Muscle of arm (tissue), 14 donors: ENCODE measurements at places on chromosomes 12 and 14.

- no peak for DNase-seq
These were observed 33.0 kb downstream of the BTBD7 start for GRCh38 chr14:93299866-93300265.

DNA sequence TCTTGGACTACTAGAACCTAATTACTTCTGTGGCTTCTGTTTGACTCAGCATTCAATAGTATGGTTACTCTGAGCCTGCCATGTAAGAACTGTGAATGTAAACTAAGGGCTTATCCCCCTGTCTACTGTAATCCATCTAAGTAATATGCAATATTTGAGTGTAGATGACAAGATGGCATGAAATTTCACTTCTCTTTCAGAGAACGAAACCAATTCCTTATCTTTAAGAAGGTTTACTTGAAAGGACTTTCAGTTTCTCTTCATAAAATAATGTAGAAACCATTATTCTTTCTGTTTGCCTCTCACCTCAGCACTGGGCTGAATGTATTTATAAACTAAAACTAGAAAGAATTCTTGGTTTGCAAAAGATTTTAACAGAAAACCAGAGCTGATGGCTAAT lies 60.4 kb upstream of the ARID2 start:
- no peak for DNase-seq

GRCh38 chr12:120836114-120836684 lies 68.0 kb downstream of the SPPL3 start:
- no peak for DNase-seq

GRCh38 chr12:12425616-12426015 lies 68.7 kb downstream of the BORCS5 start:
- DNase-seq = no peak

- no peak for DNase-seq
These were observed 8.0 kb upstream of the BHLHE41 start for GRCh38 chr12:26132866-26133265.

DNA sequence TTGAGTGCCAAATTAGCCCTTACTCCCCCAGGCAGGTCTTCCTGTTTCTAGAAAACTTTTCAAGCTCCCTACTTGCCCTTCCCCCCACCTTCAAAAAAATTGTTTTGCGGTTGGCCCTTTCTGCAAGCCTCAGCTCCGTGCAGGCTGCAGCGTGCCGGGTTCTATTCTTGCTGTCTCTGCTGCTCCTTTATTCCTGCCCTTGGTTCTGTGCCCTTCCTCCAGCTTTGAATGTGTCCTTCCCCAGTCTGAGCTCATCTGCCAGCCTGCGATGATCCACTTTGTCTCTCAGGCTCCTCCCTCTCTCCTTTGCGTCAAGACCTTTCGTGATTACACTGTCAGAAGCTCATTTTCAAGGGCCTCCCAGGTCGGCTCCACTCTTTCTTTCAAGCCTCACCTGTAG lies 98.6 kb downstream of the IRF2BPL start:
- DNase-seq = no peak

DNA sequence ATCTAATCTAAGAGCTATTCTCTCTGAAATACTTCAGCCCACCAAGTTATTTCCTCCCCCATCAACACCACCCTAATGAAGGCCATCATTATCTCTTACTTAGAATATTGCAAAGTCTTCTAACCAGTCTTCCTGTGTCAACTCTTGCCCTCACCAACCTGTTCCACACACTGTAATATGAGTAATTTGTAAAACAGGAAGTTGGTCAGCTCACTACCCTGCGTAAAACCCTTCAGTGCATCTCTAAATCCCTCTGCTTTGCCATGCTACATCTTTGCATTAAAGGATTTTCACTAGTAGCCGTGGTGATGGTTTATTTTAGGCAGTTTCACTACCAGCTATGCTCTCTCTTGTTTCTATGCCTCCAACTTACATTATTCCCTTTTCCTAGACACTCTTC lies 70.0 kb downstream of the KIF21A start:
- DNase-seq = no peak

- no peak for DNase-seq
These were observed 26.5 kb upstream of the STRAP start for GRCh38 chr12:15855646-15856045.

- no peak for DNase-seq
These were observed 116.6 kb downstream of the SLC35F4 start for GRCh38 chr14:57749267-57749666.

- peak; percentile 53 for DNase-seq
These were observed 79.8 kb downstream of the CCDC88C start for GRCh38 chr14:91337699-91338335.

DNA sequence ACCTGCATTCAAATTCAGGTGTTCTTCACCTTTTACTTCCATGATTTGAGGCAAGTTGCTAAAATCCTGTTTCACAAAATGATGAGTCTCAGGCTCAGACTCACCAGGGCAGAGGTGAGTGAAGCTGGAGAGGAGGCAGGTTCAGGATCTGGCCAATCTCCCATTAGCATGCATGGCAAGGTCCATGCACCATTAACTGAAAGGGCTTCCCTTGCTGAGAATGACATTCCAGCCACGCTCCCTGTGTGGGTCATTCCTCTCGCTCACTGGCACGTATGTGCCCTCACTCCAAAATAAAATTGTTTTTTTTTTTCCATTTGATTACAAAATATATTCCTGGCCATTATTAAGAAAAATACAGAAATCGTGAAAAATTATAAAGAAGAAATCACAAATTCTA lies 257.6 kb downstream of the C12orf75 start:
- DNase-seq = no peak

- no peak for DNase-seq
These were observed 28.6 kb upstream of the PTPRQ start for GRCh38 chr12:80415466-80415865.

GRCh38 chr14:65336191-65336591 lies 76.3 kb upstream of the FUT8 start:
- no peak for DNase-seq

GRCh38 chr12:106918746-106919145 lies 37.0 kb upstream of the TMEM263 start:
- no peak for DNase-seq

DNA sequence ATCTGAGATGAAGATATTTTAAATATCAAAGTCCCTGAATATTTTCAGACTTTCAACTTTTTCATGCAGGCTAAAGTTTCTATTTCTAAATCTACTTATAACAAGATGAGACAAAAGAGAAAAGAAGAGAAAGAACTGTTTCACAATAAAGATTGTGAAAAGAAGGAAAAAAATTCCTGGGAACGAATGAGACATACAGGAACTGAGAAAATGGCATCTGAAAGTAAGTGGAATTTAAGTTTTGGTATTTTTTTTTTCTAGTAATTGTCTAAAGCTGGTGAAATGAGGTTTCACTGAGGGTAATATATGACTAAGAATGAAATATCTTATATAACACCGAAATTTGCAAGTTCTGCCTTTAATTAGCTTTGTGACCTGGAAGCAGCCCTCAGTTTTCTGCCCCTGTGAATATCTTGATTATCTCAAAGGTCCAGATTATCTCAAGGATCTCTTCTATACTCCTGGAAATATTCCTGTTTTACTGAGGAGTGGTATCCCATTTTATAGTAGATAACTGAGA lies 55.7 kb upstream of the PRPF39 start:
- DNase-seq = no peak

DNA sequence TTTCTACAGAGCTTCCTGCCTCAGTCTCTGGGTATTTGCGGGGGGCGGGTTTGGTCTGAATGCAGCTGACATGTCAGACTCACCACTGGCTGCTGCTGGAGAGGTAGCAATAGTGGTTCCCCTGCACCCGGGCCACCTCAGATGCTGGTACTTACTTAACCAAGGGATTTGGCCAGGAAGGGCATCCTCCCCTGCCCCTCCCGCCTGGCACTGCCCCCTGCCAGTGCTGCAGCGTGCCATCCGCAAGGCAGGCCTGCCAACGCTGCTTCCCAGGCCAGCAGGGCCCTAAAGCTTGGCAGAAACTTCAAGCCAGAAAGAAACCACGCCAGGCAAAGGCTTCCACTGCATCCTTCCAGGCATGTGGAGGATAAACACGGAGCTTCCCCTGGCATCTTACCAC lies 22.1 kb downstream of the RAB35 start:
- no peak for DNase-seq

GRCh38 chr12:55673638-55674037 lies 34.1 kb downstream of the ITGA7 start:
- no peak for DNase-seq

DNA sequence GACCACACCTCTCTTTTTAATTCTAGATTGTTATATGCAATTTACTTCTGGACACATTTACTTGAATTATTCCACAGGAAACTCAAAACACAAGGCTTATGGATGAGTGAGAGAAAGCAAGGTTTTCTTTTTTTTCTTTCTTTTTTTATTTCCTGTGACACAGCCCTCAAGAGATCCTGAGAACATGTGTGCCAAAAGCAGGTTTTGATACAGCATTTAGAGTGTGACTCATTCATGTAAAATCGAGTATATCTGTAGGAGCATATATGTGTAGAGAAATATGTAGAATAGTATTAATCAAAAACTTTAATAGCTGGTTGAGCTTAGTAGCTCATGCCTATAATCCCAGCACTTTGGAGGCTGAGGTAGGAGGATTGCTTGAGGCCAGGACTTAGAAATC lies 4.4 kb upstream of the MAX start:
- no peak for DNase-seq

DNA sequence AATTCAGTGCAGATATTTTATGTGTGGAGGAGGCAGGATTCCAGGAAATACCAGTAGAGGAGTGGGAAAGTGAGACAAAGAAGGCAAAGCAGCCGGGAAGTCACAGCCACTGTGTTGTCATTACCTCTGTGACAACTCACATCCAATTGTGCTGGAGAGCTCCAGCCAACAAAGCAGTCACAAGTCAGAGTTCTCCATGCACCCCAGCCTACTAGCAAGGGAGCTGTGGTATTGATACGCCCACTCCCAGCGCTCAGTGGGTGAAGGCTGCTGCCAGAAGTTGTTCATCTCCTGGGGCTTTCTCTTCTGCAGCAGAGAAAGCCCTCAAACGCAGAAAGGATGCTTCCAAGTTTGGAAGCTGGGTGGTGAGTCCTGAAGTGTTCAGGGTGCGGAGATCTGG lies 93.9 kb downstream of the DICER1 start:
- DNase-seq = no peak

GRCh38 chr12:4909410-4909733 lies 333 bp upstream of the KCNA1 start:
- no peak for DNase-seq

- DNase-seq = no peak
These were observed 18.8 kb downstream of the CLMN start for GRCh38 chr14:95300697-95301526.

GRCh38 chr14:44525237-44525636 lies 18.2 kb upstream of the FSCB start:
- no peak for DNase-seq

DNA sequence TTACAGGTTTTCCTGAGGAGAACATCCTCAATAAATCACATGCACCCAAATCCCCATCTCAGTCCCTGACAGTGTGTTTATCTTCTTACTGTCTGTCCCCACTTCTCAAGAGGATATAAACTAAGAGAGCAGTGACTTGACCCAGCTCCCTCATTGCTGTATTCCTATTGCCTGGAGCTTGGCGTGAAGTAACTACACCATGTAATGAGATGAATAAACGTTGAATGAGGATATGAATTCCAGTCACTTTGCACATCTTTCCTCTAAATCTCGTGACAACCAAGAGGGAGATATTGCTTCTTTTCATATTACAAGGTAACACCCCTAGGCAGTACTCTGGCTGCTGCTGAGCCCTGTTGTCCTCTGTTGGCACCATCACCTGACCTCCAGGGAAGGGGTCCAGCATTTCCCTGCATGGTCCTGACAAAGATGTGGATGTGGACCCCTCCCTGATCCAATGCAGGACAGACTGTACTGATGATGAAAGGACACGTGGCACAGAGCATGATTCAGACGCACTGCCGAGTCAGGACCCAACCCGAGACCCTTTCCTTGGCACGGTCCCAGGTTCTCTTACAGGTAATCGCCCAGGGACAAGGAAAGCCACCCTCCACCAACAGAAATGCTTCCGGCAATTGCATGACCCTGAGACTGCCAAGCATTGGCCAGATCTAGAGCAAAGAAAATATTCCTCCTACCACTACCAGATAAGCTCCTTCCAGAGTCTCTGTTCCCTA lies 47.7 kb upstream of the CPM start:
- no peak for DNase-seq

- no peak for DNase-seq
These were observed 19.7 kb downstream of the TSPAN19 start for GRCh38 chr12:85016413-85016812.

DNA sequence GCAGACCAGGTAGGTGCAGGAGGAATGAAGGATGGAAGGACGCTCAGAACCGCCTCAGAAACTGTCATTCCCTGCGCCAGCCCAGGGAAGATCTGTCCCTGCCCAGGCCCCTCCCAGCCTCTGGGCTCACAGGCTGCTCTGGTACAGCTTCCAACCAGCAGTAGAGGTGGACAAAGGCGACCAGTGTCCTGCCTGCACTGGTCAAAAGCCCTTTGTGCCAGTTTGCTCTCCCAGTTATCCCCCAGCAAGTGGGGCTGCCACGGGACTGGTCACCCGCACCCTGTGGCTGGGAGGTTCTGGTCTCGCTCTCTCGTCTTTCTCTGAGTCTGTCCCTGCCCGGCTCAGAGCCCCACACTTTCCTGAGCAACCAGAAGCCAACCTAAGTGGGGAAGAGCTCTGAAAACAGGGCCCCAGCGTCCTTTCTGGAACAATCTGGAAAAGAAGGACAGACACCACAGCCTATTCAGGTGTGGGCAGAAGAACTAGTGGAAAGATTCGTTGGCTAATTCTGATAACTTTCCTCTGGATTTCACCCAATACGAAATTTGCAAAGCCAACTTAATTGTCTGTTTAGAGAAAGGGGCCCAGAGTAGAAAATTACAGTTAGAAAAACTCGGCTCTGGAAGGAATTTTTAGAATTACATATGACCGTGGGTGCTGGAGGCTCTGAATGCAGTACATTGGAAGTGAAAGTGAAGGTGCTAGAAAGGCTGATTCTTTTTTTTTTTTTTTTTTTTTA lies 21.7 kb downstream of the SNRNP35 start:
- no peak for DNase-seq

DNA sequence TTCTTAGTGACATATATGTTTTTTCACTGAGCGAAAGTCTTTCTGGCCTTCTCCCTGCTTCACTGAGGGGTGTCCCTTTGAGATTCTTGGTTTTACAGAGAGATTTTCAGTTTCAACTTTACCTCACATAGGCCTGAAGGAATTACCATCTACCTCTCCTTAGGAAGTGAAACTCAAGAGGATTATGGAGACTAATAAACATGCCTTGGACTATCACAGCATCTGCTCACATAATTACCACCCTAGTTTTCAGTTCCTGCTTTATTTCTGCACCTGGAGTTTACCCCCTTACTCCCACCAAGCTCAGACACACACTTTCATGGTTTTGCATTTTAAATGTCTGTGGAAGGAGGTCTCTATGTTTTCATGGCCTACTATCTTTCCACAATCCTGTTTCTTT lies 118.3 kb upstream of the SCAF11 start:
- no peak for DNase-seq

- DNase-seq = no peak
These were observed 289.5 kb upstream of the RGS6 start for GRCh38 chr14:71642715-71643114.

DNA sequence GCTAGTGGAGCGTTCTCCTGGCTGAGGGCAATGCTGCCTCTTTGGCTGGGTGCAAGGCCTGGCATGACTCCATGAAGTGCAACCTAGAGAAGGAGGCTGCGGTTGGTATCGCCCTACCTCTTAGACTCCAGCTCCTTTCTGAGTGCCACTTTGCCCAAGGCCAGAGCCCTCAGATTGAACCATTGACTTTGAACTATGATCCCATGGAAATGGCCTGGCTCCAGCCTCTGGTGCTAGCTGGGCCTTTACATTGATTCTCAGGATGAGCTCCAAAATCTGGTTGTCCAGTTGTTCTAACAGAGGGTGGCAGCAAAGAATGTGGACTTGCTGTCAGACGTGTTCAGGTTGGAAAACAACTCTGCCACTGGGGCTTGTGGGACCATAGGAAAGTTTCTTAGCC lies 16.1 kb upstream of the SMOC1 start:
- no peak for DNase-seq
